Gastrocnemius medialis (tissue), 4 donors: ENCODE measurements at places on chromosomes 1 and 21.

- H3K27ac ChIP-seq = no peak overlapping the region
- H3K36me3 ChIP-seq = no peaks in the 10 kb centered on the region
- no peaks in the 10 kb centered on the region for H3K27me3 ChIP-seq
- DNase-seq = no peak
These were observed 89.0 kb upstream of the HMCN1 start for GRCh38 chr1:185645162-185645640.

DNA sequence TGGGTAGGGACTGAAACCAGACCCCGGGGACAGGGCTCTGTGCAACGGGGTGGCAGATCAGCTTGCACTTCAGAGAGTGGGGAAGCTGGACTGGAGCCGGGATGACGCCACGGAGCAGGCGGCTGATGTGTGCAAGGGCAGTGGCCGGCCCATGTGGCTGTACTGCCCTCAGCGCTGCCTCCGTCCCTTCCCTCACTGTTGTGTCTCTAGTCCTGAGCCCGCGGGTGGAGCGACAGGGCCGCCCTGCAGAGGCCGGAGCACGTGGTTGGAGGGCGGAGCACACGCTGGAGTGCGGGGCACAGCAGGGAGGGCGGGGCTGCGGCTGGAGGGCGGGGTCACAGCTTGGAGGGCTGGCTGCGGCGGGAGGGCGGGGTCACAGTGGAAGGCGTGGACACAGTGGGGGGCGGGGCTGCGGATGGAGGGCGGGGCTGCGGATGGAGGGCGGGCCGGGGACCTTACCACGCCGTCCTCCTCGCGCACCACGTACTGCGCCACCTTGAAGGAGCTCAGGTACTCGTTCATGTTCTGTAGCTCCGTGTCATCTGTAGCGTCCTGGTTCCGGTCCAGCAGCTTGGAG, 52.4 kb downstream of the CHD5 start:
- no peak overlapping the region for H3K4me3 ChIP-seq
- DNase-seq = peak; percentile 21
- H3K27me3 ChIP-seq = no peaks in the 10 kb centered on the region
- no peaks in the 10 kb centered on the region for H3K4me1 ChIP-seq
- no peaks in the 10 kb centered on the region for H3K36me3 ChIP-seq

GRCh38 chr1:210143465-210144062, 89.0 kb upstream of the SERTAD4 start:
- peak; percentile 45 for DNase-seq
- no peaks in the 10 kb centered on the region for H3K36me3 ChIP-seq
- H3K27ac ChIP-seq = no peak overlapping the region

DNA sequence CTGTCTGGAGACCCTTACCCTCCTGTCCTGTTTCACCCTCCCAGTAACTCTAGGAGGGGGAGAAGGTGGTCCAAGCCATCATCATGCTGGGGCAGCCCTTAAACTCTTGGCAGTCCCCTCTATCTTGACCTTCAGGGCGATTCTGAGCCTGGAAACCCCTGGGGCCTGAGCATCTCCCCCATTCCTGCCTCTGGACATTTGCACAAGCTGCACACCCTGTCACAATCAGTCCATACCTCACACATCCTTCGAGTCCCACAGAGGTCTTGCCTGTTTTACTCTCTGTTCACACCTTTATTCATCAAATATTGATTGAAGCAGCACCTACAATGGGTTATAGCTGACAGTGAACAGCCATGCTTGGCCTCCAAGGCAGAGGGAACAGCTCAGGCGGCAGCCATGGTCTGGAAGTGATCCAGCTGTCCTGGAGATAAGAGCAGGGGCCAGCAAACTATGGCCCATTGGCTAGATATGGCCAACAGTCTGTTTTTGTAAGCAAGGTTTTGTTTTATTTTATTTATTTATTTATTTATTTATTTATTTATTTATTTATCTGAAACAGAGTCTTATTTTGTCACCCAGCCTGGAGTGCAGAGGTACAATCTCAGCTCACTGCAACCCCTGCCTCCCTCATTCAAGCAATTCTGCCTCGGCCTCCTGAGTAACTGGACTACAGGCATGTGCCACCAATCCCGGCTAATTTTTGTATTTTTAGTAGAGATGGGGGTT, 7.1 kb upstream of the FAM131C start:
- H3K4me3 ChIP-seq = no peak overlapping the region
- no peak overlapping the region for H3K27ac ChIP-seq

DNA sequence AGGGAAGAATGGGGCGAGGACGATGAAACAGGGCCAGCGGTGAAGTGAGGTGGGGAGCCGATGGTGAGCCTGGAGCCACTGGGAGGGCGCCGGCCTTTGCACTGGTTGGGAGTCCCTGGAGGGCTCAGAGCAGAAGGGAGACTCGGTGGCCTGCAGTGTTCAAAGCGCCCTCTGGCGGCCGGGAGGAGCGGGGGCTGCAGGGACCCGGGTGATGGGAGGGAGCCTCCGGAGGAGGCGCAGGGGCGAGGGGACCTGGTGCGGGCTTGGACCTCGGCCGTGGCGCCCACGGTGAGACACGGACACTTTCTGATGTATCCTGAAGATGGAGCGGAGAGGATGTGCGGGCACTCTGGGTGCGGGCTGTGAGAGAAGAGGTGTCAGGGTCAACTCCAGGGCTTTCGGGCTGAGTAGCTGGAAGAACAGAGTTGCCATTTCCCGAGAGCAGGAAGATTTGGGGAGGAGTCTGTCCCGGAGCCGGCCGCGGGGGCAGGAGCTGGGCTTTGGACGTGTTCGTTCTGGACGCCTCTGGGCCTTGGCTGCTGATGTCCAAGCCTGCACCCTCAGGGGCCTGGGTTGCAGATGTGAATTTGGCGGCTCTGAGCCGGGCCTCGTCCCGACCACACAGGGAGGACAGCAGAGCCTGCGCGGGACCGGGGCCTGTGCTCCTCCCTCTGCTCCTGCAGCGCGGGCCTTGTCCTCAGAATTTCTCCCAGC, 29.7 kb downstream of the HEYL start:
- H3K4me3 ChIP-seq = no peak overlapping the region
- no peaks in the 10 kb centered on the region for H3K36me3 ChIP-seq
- no peak overlapping the region for H3K27ac ChIP-seq

DNA sequence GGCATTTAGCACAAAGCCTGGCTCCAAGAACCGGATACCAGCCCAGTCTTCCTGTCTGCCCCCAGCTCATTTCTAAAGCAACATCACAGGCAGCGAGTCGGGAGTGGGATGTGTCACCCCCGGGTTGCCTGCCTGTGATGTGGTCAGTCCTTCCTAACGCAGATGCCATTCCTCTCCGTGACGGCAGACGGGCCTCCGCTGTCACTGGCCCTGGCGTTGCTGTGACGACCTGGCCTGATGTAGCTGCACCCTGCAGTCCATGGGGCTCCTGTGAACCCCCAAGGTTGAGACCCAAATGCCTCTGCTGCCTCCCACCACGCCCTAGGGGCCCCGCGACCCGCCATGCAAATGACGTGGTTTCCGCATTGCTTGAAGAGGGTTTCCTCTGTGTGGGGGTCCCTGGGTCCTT, 12.3 kb downstream of the TNFRSF1B start:
- DNase-seq = no peak
- peak overlapping the region; percentile 85 for H3K27ac ChIP-seq
- no peak overlapping the region for H3K4me3 ChIP-seq
- H3K27me3 ChIP-seq = no peaks in the 10 kb centered on the region

GRCh38 chr1:29607236-29607635, 370.9 kb downstream of the PTPRU start:
- no peak overlapping the region for H3K27ac ChIP-seq
- H3K27me3 ChIP-seq = no peaks in the 10 kb centered on the region
- DNase-seq = no peak
- no peaks in the 10 kb centered on the region for H3K36me3 ChIP-seq

GRCh38 chr21:38758501-38759214, 47.1 kb upstream of the ETS2 start:
- no peak overlapping the region for H3K4me3 ChIP-seq
- DNase-seq = no peak
- no peak overlapping the region for H3K27ac ChIP-seq
- H3K27me3 ChIP-seq = no peaks in the 10 kb centered on the region
- H3K36me3 ChIP-seq = no peaks in the 10 kb centered on the region

DNA sequence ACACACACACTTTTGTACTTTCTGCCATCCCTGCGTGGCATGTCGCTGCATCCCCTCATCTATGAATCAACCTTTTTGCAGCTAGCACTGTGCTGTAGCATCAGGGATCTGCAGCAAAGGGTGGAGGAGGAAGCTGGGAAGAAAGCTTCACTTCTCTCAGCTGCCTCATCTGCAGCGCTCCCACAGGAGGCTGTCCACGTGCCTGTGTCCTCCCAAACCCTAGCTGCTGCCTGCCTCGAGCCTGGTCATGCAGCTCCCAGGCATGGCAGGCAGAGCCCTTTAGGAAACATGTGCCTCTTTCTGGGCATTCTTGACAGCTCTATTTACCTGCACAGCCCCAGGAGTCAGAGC, 262.1 kb upstream of the SGIP1 start:
- H3K27me3 ChIP-seq = no peaks in the 10 kb centered on the region
- H3K4me3 ChIP-seq = peak overlapping the region; percentile 36
- H3K36me3 ChIP-seq = no peaks in the 10 kb centered on the region
- H3K4me1 ChIP-seq = peaks cover 56% of the 10 kb centered on the region
- DNase-seq = peak; percentile 50

DNA sequence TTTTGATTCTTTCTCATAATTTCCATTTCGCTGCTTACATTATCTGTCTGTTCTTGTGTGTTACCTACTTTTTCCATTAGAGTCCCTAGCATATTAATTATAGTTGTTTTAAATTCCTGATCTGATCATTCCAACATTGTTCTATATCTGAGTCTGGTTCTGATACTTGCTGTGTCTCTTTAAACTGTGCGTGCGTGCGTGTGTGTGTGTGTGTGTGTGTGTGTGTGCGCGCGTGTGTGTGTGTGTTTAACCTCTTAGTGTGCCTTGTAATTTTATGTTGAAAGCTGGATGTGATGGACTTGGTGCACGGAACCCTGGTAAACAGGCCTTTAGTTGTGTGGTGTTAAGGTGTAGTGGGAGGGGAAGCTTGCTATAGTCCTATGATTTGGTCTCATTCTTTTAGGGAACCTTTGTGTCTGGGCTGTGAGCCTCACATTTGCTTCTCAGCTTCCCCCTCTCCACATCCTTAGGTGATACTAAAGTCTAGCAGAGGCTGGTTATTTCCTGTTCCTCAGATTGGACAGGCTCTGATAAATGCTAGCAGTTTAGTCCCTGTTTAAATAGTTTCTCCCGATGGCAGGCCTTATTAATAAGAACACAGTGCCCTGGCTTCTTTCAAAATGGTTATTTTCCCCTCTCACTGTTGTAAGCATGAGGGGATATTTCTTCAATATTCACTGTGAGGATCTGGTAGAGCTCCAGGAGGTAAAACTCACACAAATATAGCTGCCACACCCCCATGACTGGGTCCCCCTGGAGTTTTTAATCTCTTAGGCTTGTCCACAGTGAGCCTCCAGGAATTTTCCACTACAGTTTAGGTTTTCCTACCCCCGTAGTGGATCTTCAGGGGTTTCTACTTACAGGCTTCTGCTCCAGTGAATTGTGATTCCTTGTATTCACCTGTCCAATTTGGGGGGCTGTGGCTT, 118.3 kb downstream of the GALNT2 start:
- DNase-seq = no peak
- no peaks in the 10 kb centered on the region for H3K36me3 ChIP-seq
- H3K27ac ChIP-seq = peak overlapping the region; percentile 61
- peaks cover 31% of the 10 kb centered on the region for H3K4me1 ChIP-seq
- no peaks in the 10 kb centered on the region for H3K27me3 ChIP-seq
- no peak overlapping the region for H3K4me3 ChIP-seq

GRCh38 chr1:154768456-154769125, 101.5 kb downstream of the KCNN3 start:
- no peak for DNase-seq
- H3K27ac ChIP-seq = no peak overlapping the region
- no peak overlapping the region for H3K4me3 ChIP-seq
- H3K36me3 ChIP-seq = no peaks in the 10 kb centered on the region

GRCh38 chr1:43841321-43842174, 92.1 kb upstream of the ARTN start:
- no peak overlapping the region for H3K4me3 ChIP-seq
- peaks cover 11% of the 10 kb centered on the region for H3K4me1 ChIP-seq
- H3K36me3 ChIP-seq = peaks cover 13% of the 10 kb centered on the region
- H3K27me3 ChIP-seq = no peaks in the 10 kb centered on the region
- H3K27ac ChIP-seq = no peak overlapping the region
- no peak for DNase-seq

GRCh38 chr1:65330021-65330420, 20.7 kb downstream of the DNAJC6 start:
- no peaks in the 10 kb centered on the region for H3K36me3 ChIP-seq
- no peaks in the 10 kb centered on the region for H3K27me3 ChIP-seq
- no peaks in the 10 kb centered on the region for H3K4me1 ChIP-seq
- no peak overlapping the region for H3K27ac ChIP-seq
- DNase-seq = no peak
- H3K4me3 ChIP-seq = no peak overlapping the region

DNA sequence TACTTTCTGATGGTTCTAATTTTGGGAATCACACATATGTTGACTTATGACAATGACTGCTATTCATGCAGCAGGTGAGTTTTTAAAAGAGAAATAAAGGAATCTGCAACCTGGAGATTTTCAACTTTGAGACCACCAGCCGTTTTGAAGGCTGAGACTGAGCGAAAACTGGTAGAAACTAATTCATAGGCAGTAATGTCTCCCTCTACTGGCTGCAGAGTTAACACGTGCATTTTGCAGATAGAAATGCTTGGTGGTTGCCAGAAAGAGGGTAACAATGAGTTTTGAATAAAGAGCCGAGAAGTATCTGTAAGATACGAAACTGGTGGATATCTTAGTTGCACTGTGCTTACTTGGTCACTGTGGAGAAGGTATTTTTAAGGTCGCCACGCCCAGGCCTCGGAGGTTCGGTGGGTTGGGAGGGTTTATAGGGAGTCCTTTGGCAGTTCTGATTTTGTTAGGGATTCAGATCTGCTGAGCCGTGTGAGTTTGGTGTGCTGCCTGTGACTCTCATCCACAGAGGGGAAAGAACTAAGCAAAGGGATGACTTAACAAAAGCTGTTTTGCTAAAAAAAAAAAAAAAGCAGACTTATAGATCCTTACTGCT, 83.0 kb downstream of the RYR2 start:
- no peaks in the 10 kb centered on the region for H3K36me3 ChIP-seq
- DNase-seq = no peak
- H3K27me3 ChIP-seq = no peaks in the 10 kb centered on the region
- H3K4me1 ChIP-seq = no peaks in the 10 kb centered on the region

DNA sequence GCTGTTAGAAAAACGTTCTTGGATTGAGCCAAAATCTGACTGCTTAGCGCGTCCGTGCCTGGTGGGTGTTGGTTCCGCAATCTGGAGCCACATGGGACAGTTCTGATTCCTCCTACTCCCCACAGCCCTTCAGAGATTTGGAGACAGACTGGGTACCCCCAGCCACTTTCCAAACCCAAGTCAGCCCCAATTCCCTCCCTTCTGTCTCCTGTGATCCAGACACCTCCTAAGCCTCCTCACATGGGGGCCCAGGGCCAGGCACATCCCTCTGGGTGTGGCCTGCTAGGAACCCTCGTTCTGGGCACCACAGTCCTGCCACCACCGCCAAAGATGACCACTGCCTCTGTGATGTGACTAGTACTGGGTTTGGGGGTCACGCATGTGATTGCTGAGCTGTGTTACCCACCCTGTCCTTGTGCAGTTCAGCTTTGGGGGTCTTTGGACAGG, 4.8 kb downstream of the PLA2G5 start:
- peaks cover 14% of the 10 kb centered on the region for H3K27me3 ChIP-seq
- H3K27ac ChIP-seq = no peak overlapping the region
- H3K4me1 ChIP-seq = peaks cover 6% of the 10 kb centered on the region
- no peaks in the 10 kb centered on the region for H3K36me3 ChIP-seq
